ENCODE measurements at places on chromosomes 2 and 18.

- DNase-seq: no peak
Measured at GRCh38 chr18:37577051-37577611, 11.5 kb upstream of the CELF4 start.

DNA sequence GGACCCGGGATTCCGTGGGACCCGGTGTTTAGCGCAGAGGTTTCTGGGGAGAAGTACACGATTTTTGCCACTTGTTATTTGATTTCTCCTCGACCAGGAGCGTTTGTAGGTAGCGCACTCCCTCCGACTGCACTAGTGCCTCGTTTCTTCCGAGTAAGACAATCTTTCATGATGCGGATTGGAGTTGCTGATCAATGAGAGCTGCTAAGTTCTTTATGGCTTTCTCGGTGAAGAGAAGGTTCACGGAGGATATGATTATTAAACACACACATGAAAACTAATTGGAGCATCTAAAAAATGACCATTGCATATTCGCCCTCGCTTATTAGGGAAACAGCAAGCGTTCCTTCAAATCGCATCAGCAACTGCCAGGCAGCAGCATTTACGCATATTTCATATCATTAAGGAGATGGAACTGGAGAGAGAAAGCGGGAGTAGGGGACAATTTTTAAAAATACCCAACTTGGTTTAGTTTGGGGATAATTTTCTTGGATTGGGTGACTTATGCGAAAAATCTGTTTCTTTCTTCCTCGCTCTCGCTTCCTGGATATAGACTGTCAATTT is 616 bp downstream of the EML6 start:
- DNase-seq: peak; percentile 6

DNA sequence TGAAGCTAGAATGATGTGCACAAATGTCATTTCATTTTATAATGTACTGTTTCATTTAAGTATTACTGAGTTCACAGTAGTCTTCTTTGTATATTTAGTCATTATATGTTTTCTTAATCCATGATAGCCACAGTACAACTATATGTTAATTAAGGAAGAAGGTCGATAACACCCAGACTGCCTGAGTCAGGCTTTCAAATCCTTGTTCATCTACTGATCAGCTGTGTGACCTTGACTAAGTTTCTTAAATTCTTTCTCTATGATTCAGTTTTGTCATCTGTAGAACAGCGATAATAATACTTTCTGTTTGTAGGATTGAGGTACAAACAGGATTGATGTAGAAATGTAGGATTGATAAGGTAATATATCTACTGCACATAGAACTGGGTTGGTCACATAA is 5.4 kb downstream of the GCC2 start:
- DNase-seq: no peak

GRCh38 chr2:212158081-212158480 is 380.5 kb downstream of the ERBB4 start:
- no peak for DNase-seq

DNA sequence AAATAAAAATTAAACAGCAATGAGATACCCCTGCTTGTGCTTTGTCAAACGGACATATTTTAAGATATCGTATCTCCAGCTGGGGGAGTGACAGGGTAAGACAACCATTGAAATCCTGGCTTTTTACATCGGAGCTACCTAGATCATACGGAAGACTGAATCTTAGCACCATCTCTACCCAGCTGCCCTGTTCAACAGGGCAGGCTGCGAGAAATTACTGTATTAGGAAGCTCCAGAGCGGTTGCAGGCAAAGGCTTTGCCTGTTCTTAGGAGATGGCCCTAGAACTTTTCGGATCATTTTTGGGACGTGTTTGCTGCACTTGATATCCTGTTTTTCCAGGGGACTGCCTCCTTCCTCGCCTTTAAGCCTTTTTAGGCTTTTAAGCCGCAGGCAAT is 2.0 kb upstream of the PRKCE start:
- peak; percentile 6 for DNase-seq

DNA sequence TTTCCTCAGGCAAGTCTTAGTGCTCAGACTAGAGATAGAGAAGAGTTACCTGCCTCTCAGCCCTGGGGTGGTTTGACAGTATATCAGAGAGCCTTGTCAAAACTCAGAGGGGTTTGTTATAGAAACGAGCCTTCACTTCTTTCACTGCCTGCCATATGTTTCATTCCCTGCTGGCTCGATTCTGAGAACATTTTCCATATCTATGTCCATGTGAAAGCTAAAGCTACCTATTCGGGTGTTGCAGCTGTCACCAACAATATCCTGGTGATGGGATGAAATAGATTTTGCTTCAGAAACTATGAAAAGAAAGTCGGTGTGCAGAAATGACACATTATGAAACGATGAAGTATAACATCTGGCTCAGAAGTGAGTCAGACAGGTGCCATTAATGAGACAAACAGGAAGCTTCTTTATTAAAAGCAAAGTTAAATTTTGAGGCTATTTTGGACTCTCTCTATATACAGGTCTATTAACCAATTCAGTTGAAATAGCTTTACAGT is 56.1 kb upstream of the TANK start:
- no peak for DNase-seq

DNA sequence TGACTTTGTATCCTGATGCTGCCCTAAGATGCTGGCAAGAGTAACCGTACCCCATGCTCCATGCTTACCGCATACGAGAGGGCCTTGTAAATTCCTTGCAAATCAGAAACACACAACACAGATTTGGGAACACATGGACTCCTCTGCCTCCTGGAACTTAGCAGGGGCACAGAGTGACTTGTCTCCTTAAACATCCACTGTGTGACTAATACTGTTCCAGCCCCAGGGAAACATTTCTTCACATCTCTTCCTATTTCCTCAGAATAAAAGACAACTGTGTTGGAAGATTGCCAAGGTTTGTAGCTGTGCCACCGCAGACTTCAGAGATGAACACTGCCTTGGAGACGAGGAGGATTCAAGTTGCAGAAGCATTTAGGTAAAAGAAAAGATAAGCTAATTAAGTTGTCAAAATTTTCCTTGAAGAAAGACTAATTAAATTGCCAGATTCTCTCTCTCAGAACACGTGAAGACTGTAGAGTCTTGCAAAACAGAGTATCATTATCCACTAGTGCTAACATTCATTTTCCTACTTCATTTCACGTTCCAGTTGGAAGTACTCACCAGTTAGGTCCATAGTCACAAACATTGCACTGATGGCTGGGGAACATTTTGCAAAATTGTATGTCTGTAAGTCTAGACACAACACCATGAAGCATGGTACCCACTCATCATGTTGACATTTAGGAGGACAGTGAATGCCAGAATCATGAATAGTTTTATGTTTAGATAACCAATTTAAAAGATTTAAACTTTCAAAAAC is 188.8 kb downstream of the TSN start:
- DNase-seq: peak; percentile 22

DNA sequence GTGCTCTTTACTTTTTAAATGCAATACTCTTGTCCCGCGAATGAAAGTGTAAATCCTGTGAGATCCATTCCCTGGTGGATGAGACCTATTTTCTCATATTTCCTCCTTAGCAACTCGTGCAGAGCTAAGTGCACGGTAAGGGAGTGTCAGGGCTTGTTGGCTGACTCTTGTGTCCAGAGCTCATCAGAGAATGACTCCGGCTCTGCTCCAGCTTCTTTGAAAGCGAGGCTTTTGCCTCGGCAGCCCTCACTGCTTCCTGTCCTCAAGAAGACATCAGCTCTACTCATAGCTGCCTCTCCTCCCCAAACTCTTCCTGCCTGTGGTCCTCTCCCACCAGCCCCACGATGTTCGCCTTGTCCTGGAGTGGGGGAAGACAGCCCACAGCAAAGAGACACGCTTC is 70.7 kb downstream of the LIPG start:
- no peak for DNase-seq

GRCh38 chr2:61177727-61178549 is 15.9 kb downstream of the C2orf74 start:
- DNase-seq: peak; percentile 47

- no peak for DNase-seq
Measured at GRCh38 chr2:11788461-11789124, 42.2 kb downstream of the LPIN1 start.

DNA sequence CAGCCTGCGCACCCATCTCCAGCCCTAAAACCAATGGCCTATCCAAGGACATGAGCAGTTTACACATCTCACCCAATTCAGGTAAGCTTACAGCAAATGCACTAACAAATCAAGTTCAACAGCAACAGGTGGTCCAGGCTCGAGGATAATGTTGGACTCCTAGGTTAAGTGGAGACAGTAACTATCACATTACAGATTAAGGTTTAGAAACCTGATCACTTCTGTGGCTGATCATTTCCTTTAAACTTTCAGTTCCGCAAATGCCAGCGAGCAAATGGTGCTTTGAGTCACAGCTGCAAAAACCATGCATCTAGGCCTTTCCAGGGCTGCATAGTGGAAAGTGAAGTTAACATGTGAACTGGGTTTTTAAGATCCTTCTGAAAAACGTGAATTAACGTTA is 259.4 kb downstream of the GBX2 start:
- DNase-seq: no peak

DNA sequence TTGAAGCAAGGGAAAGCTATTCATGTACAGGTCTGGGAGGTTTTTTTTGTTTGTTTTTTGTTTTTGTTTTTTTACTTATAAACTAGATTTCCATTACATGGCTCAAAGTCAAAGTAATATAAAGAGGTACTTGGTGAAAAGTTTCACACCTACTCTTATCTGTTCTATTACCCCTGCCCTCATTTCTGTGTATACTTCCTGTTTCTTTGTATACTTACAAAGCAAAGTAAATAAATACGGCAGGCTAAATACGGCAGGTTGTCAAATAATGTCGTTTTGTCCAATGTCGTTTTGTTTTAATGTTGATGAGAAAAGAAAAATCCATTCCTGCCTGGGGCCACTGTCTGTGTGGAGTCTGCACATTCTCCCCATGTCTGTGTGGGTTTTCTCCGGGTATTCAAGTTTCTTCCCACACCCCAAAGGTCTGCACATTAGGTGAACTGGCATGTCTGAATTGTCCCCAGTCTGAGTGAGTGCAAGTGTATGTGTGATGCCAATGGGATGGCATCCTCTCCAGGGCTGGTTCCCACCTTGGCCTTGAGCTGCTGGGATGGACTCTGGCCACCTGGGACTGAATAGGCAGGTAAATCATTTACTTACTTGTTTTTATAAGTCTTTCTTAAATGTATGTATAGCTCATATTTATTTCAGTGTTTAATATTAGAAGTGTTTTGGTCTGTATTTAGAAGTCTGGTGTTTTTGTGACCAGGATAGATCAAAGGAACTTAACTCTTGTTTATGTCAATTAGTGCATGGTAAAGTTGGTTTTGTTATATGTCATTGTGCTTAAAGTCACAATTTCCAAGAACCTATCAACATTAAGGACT is 13.4 kb downstream of the STAMBP start:
- no peak for DNase-seq

- no peak for DNase-seq
Measured at GRCh38 chr2:222280795-222281194, 18.0 kb downstream of the PAX3 start.

DNA sequence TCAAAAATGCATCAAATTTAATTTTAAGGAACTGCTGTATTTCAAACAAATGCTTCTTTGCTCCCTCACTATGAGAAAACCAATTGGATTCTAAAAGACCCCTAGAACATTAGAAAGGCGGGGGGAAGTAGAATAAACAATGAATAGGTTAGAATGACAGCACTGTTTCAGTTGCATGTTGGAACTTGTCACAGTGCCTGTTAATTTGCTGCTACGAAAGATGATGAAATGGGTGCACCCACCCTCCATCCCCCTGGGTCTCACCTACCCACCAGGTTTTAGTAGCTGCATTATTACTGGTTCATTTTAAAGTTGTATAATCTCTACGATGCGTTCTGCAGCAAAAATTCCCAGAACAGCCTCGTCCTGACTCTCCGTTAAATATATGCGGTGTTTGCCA is 193.0 kb upstream of the COPS8 start:
- DNase-seq: no peak

DNA sequence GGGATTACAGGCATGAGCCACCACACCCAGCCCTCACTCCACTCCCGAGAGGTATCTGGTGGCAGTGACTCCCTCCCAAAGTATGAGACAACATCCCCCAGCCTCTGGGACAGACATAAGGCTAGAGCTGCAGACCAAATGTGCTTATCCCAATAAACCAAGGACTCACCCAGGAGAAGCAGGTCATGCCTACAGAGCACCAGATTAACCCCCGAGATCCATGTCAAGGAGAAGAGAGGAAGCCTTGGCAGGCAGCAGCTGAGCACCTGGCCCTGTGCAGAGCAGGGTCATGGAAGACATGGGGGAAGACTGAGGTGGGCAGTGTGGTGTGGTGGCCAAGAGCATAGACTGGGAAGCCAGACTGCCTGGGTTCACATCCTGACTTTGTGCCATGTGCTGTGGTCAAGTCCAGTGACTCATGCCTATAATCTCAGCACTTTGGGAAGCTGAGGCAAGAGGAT is 7.2 kb downstream of the RAB11FIP5 start:
- no peak for DNase-seq

GRCh38 chr2:30709516-30709915 is 97.7 kb downstream of the CAPN13 start:
- no peak for DNase-seq

DNA sequence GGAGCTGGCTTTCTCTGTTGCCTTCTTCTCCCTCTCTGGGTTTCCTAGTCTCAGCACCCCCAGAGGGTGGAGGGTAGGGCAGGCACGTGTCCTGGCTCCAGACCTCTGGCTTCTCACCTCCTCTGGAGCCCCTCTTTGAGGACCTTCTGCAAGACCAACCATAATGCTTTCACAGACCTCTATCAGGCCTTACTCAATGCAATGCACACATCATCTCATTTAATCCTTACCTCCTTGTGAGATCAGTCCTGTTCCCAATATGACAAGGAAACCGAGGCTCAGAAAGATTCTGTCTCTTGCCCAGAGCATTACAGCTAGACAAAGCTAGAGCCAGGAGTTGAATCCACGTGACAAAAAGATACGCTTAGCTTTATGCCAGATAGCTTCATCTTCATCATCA is 8.2 kb downstream of the ATOH8 start:
- DNase-seq: no peak

DNA sequence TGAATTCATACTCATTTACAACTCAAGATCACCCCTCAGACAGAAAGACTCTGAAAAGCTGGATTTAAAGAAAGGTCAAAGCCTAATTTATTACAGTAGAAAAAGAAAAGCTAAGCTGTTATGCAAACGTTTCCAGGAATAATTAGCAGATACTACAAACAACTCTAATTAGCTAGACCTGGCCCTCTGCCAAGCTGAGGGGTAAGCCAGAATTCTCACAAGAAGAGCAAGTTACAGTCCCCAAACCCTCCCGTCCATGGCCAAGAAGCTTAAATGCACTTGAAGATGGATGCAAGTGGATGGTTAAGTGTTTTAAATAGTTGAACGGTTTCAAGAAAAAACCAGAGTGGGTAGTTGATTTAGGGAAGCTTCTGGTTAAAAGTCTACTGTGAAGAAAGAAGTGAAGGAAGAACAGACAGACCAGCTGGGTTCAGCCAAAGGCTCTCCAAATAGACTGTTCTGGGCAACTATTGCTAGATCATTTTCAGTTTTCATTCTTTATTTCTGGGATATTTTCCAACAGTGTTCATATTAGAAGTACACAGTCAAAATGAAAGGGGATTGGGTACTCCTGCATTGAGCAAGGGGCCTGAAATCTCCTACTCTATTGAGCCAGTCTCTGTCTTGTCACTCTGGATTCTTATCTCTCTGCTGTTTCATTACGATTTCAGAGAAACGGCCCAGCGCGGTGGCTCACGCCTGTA is 4.8 kb downstream of the LMAN2L start:
- DNase-seq: no peak
